ENCODE measurements at places on chromosomes 2 and 18.

DNA sequence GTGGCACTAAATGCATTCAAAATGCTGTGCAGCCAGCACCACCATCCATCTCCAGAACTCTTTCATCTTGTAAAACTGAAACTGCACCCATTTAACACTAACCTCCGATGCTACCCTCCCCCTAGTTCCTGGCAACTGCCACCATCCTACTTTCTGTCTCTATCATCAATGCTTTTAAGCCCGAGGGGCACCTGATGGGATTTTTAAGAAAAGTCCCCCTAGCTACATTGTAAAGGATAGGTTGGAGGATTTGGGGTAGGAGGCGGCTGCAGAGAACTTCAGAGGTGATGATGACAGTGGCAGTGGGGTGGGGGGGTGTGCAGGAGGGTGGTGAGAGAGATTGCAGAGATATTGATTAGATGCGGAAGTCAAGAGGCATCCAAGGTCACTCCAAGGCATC is 10.8 kb upstream of the YWHAQ start:
- no peak for DNase-seq

DNA sequence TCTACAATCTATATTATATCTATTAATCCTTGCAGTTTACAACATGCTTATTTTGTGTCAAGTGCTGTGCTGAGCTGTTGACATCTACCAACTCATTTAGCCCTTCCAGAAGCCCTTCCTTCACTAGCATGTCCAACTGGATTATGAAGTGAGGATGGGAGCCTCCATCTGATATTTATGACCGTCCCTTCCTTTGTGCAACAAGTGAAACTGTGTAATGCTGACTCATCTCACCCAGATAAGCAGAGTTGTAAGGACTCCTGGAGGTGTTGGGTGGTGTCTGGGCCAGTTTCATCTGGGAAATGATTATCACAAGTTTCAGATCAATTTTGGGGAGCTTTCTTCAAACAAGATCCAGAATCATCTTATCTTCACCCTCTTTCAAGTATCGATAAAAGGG is 156.6 kb upstream of the ETAA1 start:
- peak; percentile 14 for DNase-seq

DNA sequence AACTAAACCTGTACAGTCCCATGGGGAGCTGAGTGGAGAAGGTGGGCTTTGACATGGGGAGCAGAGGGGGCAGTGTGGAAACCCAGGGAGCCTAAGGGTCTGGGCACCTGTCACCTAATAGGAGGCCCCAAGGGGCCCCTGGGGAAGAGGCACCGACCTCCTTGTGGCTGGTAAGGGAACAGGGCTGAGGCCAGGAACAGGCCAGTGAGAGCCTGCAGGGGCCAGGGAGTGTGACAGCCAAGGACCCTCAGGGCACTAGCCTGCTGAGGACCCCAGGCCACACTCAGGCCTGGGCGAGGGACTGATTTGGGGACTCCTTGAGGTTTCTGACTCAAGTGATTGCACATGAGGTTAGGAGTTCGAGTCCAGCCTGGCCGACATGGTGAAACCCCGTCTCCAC is 24.5 kb upstream of the ALPP start:
- no peak for DNase-seq

GRCh38 chr2:7703543-7704144 is 786.4 kb downstream of the RNF144A start:
- DNase-seq = no peak

DNA sequence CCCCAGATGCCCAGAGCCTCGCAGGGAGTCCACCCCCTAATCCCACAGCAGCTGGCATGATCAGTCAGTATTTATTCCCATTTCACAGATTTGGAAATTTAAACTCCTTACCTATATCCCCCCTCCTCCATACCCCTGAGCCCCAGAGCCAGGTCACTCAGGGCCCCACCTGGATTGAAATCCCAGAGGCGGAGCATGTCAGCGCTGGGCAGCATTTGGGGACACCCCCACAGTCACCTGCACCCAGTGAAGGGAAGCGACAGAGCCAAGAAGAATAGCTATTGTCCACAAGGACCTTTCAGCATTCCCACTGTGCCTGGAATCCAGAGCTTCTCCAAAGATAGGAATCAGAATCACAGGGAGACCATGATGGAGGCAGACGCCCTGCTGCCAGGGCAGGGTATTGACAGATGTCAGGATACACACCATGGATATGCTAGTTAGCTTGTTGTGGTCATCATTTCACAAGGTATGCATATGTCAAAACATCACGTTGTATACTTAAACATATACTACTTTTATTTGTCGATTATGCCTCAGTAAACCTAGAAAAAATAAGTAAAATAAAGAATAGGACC is 968 bp upstream of the ASTL start:
- DNase-seq = no peak

DNA sequence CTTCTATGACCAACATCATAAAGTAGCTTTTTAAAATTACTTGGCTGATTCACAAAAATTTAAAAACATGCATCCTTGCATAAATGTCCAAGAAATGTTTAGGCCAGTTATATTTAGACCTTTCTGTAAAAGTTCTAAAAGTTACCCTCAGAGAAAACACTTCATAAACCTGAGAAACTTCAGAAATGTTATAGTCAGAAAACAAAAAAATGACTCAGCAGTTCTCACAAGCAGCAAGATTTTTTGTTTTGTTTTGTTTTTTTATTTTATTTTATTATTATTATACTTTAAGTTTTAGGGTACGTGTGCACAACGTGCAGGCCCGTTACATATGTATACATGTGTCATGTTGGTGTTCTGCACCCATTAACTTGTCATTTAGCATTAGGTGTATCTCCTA is 648.1 kb downstream of the LRP1B start:
- no peak for DNase-seq

- no peak for DNase-seq
Observed at GRCh38 chr2:126568734-126569133, 87.2 kb upstream of the GYPC start.

DNA sequence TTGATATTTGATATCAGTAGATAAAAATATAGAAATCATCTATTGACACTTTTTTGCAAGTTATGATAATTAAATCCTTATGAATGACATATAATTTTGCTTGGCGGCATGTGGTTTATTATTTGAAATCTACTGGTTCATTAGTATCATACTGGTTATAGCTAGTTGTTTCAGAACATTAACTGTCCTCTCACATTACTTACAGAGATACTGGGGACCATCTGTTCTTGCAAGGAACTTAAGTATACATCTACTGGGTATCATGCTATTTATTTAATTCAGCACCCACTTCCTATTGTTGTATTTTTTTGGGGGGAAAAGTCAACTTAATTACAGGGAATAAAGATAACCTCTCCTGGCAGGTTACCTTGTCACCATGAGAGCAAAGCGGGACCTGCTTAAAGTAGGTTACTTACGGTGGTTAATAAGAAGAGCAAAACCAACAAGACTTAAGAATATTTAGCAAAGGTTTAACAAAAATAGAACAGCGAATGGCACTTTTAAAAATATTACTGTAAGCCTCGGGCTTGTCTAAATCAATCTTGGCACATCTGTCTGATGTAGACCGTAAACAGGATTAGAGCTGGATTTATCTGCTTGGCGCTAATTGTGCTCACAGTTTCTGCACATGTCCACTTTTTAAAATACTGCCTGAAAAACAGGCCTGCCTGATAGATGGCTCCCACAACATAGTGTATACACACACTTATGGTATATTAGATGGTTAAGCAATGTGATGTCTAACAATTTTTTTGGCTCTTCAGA is 41.8 kb downstream of the CERKL start:
- no peak for DNase-seq

DNA sequence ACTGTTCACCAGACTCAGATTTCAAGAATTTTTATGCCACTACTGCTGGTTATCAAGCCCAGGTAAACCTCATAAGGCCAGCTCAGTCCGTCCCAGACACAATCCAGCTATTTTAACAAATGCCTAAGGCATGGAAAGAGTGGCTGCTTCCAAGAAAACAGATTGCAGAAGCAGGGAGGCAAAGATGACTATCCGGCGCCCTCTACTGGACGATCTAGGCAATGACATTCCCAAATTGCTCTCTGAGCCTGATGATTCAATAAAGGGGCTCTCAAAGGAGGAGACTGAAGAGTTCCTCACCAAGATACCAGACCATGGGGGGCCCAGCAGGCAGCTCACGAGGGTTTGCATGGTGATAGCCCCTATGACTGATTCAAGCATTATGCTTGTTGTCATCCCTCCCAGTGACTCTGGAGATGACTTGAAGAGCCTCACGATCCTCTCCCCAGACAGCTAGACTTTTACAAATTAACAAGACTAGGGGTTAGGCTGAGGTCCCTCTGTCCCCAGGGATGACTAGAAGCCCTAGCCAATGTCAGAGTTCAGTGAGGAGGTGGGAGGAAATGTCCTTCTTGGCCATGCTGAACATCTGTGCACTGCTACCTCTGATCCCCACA is 25.0 kb downstream of the SERPINB8 start:
- peak; percentile 67 for DNase-seq

- DNase-seq = no peak
Observed at GRCh38 chr2:182404975-182405561, 21.8 kb downstream of the PDE1A start.

DNA sequence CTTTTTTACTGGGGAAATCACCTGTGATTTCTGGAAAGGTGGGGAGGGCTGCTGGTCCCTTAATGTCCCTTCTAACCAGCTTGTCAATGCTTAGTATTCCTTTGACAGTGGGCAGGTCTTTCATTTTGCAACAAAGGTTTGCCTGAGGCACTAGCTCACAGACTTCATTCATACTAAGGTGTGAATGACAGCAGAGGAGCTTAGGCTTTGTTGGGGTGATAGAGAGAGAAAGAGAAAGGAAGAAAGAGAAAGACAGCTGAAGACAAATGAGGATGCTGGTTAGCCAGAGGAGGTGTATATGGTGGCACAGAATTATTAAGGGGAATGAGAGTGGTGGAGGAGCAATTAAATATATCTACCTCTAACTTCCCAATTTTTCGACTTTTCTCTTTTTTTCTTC is 28.9 kb upstream of the GTF2A1L start:
- DNase-seq = no peak

- DNase-seq = no peak
Observed at GRCh38 chr2:65634304-65634703, 201.9 kb upstream of the SPRED2 start.

- DNase-seq = no peak
Observed at GRCh38 chr2:151408788-151409600, 708 bp upstream of the RIF1 start.

- DNase-seq = no peak
Observed at GRCh38 chr2:31805688-31806087, 205.1 kb downstream of the MEMO1 start.

GRCh38 chr2:47690132-47690531 is 92.8 kb upstream of the MSH6 start:
- DNase-seq = no peak

DNA sequence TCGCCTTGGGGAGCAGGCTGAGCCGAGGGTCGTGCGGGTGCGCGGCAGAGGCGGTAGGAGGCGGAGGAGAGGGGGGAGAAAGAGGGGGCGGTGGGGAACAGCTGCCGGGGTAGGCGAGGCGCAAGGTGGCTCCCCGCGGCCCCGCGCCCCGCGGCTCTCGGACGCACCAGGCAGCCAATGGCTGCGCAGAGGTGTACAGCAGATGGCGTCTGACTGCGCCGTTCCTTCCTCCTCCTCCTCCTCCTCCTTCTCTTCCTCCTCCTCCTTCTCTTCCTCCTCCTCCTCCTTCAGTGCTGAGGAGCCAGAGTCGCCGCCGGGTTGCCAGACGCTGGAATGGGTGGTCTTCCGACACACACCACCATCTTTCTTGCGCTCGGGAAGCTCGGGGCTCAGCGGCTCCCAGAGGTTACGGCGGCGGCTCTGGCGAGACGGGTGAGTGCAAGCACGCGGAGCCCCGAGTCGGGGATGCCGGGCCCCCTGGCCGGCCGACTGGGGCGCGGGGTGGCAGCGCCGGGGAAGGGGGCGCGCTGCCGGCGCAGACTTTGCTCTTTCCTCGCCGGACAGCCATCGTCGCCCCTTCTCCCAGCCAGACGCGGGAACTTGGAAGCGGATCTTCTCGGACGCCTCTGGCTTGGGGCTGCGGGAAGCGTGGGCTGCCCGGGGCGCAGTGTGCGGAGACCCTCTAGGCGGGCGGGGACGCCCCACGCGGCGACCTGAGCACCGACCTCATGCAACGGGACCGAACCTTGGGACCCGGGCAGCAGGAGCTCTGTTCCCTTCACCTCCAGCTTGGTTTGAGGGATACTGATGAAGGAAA is at the start of gene THSD7B:
TSS of gene THSD7B (plus strand) at position 290 of the 817 bp plus-strand sequence. CDS start 116,634 bp downstream, outside the sequence.
- DNase-seq = no peak

GRCh38 chr2:44295633-44296359 is 20.5 kb downstream of the SLC3A1 start:
- DNase-seq = no peak

- DNase-seq = peak; percentile 3
Observed at GRCh38 chr2:242011516-242011915, 142.0 kb downstream of the RTP5 start.

- peak; percentile 65 for DNase-seq
Observed at GRCh38 chr18:26309281-26309680, 83.0 kb downstream of the TAF4B start.

GRCh38 chr2:106540886-106541285 is 53.7 kb downstream of the CD8B2 start:
- no peak for DNase-seq

GRCh38 chr2:50722776-50723175 is 309.2 kb downstream of the NRXN1 start:
- DNase-seq = no peak

DNA sequence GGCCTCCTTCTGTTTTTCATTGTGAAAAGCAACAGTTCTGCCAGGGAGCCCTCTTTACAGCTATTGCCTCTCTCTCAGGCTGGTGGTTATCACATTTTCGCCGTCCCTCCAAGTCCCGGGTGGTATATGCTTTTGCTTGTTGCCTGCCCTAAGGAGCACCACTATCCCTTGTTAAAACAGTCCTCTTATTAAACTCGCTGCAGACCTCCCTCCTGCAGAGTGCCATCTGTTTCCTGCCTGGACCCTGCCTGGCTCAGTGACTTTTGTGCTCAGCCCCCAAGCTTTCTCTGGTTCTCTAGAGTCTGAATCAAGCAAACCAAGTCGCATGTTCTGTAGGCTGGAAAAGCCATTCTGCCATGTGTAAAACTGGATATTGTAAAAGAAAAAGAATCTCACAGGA is 72.1 kb upstream of the FHL2 start:
- DNase-seq = no peak

DNA sequence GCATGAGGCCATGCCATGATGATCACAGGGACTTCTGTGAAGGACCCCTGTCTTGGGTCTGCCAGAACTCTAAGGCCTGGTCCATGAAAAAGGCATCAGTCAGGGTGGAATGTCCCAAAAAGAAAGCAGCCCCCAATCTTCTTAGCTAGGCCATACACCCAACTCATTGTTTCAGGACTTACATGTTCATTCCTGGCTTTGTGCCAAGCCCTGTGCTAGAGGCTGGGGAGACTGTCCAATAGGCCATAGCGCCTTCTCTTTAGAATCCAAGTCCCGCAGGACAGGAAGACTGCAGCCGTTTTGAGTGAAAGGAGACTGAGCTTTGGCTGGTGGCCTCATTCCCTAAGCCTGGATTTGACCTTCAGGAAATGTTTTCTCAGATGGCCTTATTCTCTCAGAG is 247.3 kb downstream of the PRKCE start:
- DNase-seq = no peak

DNA sequence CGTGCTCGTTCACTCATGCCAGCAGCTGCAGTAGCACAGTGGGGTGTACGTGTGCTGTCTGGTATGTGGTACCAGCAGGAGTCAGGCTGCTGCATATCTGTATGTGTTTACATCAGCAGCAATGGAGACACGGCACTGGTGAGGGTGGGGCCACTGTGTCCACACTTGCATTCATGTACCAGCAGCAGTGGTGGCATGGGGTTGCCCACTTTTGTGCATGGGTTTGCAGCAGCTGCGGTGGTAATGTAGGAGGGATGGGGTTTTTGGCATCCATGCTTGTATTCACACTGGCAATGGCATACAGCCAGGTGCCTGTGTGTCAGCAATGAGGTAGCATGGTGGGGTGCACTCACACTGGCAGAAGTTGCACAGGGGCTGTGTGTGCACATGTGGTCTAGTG is 187.8 kb downstream of the KCNJ3 start:
- DNase-seq = no peak

Measured in AG10803 (cell line).